ENCODE measurements at places on chromosomes 11 and 22. TPM values are rescaled to one million over a fixed set of nuclear protein-coding genes. Genes with fewer than 3 reads are reported as not detected.

Gene CABP4
- 3.0 TPM for total RNA-seq

Gene BCO2
- total RNA-seq, result 2.4 TPM

DNA sequence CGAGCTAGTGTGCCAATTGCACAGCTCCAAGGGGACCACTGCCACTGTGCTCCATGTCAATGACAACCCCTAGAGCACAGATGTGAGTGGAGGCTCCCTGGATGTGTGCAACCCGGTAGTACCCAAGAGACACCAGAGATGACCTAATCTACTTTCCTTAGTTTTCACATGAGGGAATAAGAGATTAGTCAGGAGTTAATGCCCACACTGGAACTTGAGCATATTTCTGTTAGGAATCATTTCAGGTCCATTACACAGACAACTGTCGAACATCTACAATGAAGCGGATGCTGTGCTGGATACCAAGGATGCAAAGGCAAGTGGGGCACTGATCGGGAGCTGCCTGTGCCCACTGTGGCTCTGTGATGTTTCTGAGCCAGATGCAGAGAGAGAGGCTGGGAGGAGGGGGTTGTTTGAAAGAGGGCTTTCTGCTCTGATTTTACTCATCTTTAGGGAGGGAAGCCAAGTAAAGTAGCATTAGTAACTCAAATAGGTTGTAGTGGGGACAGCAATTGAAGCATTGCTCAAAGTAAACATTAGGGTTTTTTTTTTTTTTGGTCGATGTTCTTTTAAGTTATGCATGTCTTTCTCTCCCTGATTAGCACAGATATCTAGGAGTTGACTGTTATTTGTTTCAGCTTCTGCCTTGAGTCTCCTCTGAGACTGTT lies 82.5 kb upstream of the SORL1-AS1 start:
- DNase-seq, result no peak

- DNase-seq, result no peak
These were observed 1.5 kb downstream of the CRKL start for GRCh38 chr22:20918663-20919218.

Gene GRM5
- total RNA-seq, result not detected
